Left ventricle myocardium inferior (tissue), 1 donor: ENCODE measurements at places on chromosomes 3 and 15. TPM values are rescaled to one million over a fixed set of nuclear protein-coding genes. Genes with fewer than 3 reads are reported as not detected.

- DNase-seq = no peak
Measured at GRCh38 chr15:98899272-98900021, 108.1 kb downstream of the PGPEP1L start.

GRCh38 chr3:169337500-169338078 lies 325.9 kb downstream of the MECOM start:
- DNase-seq = no peak

Gene AADAC
- not detected for total RNA-seq

Gene C2CD4A
- not detected for total RNA-seq

Gene LINGO1
- total RNA-seq = 0.96 TPM
